ENCODE measurements at places on chromosomes 7 and 10. TPM values are rescaled to one million over a fixed set of nuclear protein-coding genes. Genes with fewer than 3 reads are reported as not detected.
A peak's percentile ranks its signal among the peaks of the same experiment; 100 is the strongest.

DNA sequence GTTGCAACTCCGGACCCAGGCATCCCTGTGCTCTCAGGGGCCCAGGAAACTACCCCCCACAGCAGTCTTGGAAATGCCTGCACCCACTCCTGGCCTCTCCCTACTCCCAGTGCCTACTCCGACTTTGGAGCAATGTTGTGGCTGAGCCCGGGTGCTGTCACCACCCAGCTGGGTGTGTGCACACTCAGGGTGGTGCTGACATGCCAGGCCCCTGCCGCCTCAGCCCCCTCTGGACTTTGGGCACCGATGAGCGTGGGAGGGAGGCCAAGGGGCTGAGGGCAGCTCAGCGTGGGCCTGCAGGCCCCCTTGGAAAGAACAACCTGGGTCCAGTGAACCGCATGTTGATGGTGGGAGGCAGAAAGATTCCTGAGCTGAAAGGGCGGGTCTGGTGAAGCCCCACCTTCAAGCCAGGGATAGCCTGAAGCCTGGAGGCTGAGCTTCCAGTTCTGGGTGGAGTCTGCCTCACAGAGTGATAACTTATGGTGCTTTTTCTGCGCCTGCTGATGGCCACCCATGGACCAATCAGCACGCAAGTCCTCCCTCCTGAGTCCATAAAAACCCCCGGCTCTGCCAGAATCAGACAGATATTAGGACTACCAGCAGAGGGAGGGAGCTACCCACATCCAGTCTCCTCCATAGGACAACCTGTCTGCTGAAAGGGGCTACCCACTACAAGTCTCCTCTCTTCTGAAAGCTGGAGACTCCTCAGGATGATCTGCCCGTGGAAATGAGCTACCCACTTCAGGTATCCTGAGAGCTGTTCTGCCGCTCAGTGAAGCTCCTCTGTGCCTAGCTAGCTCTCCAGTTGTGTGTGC, 380.4 kb upstream of the SORCS1 start:
- no peak for DNase-seq

- no peak for DNase-seq
These were observed 32.0 kb downstream of the AUTS2 start for GRCh38 chr7:69630292-69630691.

DNA sequence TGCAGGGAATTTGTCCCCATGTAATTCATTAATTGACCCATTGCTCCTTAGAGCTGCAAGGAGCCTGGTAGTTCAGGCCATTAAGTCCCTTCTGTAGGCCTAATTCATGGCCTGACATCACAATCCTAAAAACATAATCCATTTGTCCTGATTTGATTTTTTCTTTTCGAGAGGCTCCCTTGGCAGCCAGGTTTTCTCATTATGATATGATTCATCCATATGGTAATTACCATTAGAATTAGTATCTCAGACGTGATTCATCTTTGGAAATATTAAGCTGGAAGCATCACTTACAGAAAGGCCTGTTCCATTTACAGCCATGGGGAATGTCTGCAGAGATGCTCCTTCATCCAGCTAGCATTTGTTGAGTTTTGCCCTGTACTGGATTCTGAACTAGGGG, 128.5 kb downstream of the PLCE1 start:
- no peak for DNase-seq

GRCh38 chr7:74725840-74726239, 48.0 kb upstream of the NCF1 start:
- no peak for DNase-seq

GRCh38 chr10:60288256-60288655, 101.4 kb downstream of the ANK3 start:
- DNase-seq: no peak

DNA sequence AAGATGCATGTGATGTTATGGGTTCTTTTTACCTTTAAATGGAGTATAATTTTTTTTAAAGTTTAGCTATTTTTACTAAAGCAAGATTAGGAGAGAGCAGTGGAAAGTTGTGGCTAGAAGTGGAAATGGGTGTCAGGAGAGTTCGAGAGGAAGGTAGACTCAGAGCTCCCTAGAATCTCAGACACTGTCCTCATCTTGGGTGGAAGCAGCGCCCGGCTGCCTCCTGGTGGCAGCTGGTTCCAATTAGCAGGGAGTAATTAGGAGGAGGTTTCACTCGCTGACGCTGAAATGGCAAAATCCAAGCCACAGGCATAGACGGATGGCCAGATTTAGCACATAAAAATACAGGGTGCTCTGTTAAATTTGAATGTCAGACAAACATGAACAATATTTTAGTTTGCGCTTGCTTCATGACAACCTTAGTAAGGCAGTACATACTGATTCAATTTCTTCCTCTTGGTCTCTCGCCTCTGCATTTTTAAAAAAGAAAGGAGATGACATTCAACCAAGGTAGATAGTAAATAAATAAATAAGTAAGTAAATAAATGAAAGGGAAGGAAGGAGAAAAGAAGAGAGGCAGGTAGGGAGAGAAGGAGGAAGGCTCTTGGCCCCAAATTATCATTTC, 58.5 kb downstream of the LGI1 start:
- DNase-seq: peak; percentile 34

DNA sequence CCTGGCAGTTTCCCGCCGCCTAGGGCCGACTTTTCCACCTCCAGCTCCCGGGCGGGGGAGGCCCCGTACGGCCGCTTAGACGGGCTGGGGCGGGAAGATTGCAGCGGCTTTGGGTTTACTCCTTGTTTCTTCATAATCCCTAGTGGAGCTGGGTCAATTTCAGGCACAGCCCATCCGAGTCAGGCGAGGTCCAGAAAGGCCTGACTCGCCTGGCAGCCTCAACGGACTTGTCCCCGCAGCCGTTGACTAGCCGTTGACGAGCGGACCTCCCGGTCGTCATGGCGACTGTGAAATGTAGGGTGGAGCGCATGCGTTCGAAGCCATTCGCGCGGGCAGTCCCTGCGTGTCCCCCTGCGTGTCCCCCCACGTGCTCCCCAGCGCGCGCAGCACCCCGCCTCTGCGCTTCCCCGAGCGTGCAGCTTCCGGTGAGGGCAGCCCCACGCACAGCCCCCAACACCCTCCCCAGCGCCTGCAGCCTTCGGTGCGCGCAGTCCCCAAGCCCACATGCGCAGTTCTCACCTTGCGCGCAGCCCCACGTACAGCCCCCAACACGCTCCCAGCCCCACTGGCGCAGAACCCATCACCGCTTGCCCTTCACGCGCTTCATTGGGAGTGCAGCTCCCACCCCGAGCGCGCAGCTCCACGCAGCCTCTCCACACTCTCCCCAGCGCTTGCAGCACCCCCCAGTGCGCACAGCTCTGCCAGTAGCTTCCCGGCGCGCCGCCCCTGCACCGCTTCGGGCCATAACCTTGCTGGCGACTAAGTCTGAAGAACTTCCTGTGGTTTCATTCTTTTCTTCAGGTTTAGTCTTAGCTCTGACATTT, 67.8 kb downstream of the TBX20 start:
- peak; percentile 78 for DNase-seq

The AKR1E2 gene
- 6.6 TPM for total RNA-seq

The IL15RA gene
- 19.2 TPM for total RNA-seq

Measured in heart left ventricle (tissue), 16 donors.